ENCODE measurements at places on chromosomes 6 and 20.
A peak's percentile ranks its signal among the peaks of the same experiment; 100 is the strongest.

DNA sequence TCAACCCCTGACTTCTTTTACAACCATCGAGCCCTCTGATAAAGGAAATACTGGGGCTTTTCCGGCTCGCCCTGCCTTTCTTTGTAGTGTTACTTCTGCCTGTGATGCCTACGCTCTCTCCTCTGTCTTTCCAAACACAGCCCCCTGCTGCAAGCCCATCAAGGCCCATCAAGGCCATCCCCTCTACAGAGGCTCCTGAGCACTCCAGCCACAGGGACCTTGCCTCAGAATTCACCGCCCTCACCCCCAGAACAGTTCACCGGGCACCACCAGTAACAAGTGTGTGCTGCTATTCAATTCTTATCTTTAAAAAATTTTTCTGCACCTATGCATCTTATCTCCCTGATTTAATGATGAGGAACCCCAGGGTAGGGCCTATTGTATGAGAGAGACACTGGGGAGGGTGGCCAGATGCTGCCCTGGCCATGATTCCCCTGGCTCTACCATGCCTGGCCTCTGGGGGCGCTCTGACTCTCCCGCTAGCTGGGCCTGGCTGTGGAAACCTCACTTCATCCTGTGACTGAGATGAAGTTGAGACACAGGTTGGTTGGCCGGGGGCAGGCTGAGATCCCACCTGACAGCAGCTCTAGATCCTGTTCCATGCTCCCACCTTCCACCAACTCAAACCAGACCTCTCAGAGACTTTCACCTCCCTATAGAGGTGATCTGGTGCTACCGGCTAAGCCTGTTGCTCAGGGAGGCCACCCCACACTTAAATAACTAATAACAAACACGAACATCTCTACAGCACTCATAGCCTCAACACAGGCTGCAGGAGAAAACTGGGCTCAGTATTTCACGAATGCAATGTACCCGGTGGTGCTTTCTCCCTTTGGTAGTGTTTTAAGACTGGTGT, 19.2 kb upstream of the GLP1R start:
- peak; percentile 19 for DNase-seq

GRCh38 chr6:142926494-142927270, 18.3 kb downstream of the HIVEP2 start:
- peak; percentile 53 for DNase-seq

DNA sequence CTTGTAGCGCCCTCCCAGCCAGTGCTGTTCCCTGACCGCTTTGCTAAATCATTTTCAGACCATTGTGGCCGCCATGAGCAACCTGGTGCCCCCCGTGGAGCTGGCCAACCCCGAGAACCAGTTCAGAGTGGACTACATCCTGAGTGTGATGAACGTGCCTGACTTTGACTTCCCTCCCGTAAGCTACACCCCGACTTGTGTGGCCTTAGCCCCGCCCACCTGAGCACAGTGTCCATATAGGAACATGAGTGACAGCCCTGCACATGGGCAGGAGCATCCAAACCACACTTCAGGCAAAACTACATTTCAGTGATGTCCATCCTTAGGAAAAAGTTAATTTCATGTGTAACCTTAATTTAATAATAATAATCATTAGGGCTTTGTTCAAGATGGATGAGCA, 51.1 kb downstream of the GNAS start:
- no peak for DNase-seq

GRCh38 chr20:61437280-61438206, 185.5 kb downstream of the CDH4 start:
- no peak for DNase-seq

DNA sequence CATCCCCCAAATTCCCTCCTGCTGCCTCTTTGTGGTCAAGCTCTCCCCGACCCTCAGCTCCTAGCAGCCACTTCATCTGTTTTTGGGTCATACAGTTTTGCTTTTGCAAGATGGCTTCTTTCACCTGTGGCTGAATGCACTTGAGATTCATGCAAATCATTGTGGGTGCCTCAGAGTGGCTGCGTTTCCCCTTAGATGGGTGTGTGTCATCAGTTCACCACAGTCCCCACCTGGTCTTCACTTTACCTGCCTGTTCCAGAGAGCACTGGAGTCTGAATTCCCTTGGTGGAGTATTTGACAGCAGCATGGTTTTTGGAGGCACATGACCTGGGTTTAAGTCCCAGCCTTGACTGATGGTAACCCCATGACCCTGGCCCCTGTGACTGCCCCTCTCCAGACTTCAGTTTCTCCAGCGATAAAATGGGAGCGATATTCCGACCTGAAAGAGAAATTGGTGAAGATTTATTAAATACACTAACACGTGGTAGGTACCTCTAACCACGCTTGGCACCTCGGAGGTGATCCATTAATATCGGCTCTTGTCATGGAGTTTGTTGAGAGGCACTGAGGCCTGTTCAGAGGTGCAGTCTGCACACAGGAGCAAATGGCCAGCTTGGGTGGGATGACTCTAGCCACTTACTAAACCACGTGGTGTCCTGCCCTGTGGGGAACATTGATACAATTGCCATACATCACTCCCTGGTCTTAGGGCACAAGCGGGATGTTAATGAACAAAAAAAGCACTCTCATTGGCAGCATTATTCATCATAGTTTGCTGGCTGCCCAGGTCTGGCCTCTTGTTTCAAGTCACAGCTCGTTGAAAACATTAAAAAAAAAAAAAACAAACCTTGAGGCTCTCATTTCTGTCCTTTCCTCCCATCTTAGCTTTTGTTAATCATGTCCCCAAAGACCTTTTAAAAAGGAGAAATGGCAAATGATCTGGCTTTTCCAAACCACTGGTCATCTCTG, 167.2 kb upstream of the KCNG1 start:
- no peak for DNase-seq

DNA sequence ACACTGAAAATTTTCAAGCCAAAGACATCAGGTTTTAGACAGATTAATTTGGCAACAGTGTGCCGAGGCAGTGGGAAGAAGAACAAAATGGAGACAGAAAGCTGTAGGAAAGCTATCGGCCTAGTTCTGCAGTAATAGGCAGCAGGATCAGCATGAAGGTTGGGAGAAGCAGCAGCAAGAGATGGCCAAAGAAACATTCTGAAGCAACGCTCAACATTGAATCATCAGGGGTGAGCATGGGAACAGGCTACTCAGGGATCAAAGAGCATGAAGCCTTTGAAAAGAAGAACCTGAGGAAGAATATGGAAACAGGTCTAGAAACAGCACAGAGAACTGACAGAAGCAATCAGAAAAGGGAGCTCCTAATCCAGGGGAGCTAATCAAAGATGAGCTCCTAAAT, 7.1 kb upstream of the DST start:
- no peak for DNase-seq

- no peak for DNase-seq
Measured at GRCh38 chr6:107977283-107977682, 19.3 kb upstream of the SEC63 start.

- no peak for DNase-seq
Measured at GRCh38 chr6:170228946-170229310, 62.0 kb downstream of the DLL1 start.

DNA sequence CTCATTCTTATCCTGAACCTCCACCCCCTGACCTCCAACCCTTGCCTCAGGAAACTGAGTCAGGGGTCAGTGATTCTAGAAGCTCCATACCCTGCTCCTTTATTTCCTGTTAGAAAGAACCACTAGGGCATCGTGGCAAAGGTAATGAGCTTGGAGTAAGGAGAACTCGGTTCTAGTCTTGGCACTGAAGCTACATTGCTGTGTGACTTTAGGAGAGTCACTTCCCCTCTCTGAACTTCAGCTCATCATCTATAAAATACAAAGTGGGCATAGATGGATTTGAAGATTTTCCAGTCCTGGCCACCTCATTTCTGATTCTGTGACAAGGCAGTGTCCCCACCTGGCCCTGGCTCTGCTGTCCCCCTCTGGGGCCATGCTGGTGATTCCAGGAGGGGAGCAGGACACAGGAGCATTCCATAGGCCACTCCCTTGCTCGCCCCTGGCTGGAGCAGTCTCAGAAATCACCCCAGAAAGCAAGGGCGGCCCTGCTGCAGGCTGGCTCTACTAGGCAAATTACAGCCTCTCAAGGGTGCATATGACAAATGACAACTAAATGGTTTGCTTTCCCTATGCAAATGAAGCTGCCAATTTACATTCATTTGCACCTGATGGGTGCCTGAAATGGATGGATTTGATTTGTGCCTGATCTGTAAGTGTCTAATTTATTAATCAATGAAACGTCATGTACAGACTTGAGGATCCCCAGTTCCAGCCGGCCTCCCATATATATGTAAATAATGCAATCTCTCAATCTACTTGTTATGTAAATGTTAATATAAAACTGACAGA, 62.2 kb downstream of the LRFN2 start:
- no peak for DNase-seq

DNA sequence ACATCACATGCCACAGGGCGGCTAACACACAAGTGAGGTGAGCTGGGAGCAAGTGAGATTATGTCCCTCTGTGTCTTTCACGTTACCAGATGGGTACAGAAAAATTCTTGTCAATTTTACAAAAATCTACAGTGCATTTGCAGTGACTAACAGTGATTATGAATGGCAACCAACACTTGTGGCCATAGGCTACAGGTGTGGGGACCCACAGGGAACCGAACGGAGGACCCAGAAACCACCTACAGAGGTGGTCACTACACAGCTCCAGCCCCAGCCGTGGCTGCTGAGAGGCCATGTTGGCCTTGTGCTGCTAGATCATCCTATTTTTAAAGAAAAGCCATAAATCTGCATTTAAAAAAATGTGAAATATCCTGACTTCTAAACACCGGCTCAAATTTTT, 50.2 kb downstream of the FYN start:
- DNase-seq: no peak

DNA sequence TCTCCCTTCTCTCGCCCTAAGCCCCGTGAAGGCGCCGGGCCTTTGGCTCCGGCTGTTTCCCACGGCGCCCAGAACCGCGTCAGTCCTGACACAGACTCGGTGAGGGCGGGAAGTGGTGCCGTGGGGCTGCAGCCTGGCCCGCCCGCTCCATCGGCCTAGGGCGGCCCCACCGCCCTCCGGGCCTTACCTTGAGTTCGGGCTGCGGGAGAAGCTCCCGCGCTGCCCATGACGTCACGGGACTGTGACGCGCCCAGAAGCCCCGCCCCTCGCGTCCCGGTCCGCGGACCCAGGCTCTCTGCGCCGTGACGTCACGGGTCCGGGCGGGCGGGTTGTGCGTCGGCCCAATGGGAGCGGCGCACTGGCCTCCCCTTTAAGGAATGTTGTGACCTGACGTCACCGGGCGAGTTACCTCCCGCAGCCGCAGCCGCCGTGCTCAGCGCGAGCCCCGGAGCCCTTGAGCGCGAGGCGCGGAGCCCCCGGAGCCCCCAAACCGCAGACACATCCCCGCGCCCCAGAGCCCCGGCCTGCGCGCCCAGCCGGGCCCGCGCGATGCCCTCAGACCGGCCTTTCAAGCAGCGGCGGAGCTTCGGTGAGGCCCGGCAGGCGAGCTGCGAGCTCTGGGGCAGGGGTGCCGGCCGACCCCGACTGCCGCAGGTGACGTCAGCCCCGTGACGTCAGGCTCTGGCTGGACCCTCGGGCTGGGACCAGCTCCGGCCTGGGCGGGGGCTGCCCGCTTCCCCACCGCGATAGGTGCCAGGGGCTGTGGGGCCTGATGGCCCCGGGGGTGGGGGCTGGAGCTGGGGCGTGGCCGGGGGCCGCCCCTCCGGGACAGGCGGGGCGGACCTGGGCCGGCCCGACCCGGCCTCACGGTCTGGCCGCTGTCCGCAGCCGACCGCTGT, at the start of gene MAP1LC3A:
MAP1LC3A (plus strand) TSS at position 399 of the 899 bp plus-strand sequence; CDS start at position 550, 151 bp downstream.
- peak; percentile 87 for DNase-seq

DNA sequence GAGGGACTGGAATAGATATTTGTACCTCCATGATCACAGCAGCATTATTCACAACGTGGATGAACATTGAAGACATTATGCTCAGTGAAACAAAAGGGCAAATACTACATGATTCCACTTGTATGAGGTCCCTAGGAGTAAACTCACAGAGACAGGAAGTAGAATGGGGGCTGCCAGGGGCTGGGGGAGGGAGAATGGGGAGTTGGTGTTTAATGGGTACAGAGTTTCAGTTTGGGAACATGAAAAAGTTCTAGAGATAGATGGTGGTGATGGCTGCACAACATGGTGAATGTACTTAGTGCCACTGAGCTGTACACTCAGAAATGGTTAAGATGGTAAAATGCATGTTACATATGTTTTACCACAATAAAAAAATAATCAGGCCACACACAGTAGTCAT, 164.3 kb upstream of the RREB1 start:
- no peak for DNase-seq

DNA sequence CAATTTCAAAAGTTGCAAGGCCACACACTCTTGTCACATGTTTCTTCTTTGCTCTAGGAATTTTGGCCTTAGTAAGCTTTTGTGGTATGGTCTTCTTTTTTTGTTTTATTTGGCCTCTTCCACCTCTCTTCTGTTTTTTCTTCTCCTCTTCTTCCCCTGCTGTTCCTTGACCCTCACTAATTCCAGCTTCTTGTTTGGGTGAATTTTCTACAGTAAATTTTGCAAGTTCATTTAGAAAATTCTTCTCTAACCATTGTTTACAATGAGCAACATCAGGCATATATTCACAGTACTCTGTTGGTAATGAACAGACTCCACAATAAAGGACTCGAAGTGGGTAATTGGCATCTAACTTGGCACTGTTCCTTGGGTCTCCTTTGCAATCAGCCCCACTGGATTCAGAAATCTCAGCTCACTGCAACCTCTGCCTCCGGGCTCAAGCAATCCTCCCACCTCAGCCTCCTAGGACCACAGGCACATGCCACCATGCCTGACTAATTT, 5.0 kb downstream of the ASIP start:
- DNase-seq: no peak

GRCh38 chr6:74458536-74458935, 747.3 kb downstream of the COL12A1 start:
- DNase-seq: no peak

DNA sequence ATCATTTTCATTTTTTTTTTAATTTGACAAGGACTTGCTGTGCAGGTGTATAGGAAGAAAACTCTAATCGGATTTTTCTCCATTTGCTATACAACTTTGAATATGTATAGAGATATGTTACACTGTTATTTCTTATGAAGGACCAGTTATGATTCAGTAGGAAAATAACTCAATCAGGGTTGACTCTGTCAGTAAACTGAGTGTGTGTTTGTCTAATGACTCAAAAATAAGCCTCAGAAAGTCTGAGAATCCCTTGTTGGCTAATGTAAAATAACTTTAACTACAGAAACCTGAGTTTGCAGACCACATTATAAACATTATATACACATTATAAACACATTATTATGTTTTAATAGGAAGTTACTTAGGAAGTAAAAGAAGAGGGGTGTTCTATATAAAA, 352.6 kb downstream of the RIMS1 start:
- no peak for DNase-seq

- no peak for DNase-seq
Measured at GRCh38 chr20:41345729-41346067, 5.1 kb downstream of the LPIN3 start.

Measured in activated T-cell treated with anti-CD3 and anti-CD28 coated beads for 24 hours (primary cell).